ENCODE measurements at places on chromosomes 5 and 9.

- DNase-seq: no peak
Observed at GRCh38 chr9:2602704-2603116, 18.9 kb upstream of the VLDLR start.

- DNase-seq: no peak
Observed at GRCh38 chr5:59832577-59833301, 60.8 kb downstream of the PDE4D start.

DNA sequence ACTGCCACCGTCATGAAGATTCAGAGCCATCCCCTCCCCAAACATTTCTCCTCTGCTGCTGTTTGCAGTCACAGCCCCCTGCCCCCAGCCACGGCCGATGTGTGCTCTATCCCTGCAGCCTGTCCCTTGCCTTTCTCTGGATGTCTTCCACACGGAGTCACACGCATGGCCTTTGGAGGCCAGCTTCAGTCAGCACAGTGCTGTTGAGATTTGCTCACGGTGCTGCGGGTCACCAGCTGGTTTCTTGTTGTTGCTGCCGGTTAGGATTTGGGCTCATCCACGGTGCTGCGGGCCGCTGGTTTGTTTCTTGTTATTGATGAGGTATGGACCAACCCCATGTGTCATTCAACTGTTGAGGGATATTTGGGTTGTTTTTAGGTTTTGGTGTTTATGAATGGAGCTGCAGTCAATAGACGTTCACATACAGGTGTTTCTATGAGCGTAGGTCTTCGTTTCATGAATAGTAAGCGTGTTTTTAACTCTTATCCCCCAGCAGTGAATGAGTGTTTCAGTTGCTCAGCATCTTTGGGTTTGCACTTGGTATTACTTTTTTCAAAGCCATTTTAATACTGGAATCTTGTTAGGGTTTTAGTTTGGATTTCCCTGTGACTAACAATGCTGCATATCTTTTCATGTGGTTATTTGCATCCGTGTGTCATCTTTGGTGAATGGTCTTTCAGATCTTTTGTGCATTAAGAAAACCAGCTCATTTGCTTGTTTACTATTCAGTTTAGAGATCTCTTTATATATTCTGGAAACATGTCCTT, 57.6 kb downstream of the AHRR start:
- DNase-seq: peak; percentile 45

DNA sequence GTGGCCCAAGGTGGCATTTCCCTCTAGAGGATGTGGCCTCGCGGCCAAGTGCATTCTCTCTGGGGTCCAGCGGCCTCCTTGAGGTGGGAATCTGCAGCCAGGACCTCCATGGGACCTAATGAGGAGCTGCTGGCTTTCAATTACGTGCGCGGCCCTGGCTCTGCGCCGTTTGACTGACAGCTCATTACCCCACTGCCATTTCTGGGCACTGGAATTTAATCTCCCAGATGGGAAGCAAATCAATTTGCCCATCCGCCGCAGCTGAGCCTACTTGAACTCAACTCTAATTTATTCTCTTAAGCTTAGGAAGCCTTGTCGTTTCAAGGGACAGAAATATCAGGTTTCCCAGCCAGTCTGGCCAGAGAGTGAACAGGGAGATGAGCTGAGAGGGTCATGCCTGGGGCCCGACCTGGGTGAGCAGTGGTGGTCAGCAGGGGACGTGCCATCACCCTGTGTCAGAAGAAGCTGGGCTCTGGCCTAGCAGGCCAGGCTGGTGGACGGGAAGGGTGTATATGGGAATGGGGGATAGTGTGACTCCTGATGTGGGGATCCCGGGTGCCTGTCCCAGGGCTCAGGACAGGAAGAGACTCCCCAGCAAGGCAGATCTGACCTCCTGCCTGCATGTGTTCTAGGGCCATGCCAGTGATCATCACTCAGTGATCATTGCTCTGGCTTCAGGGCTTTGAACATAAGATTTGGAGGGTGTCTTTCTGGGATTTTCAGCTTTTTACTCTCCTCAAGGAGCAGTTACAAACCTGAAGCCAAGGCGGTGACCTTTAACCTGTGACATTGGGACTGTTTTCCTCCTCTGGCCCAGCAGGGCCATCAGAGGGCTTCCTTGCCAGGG, 69.7 kb downstream of the MACROH2A1 start:
- no peak for DNase-seq

- no peak for DNase-seq
Observed at GRCh38 chr5:33271606-33272005, 169.2 kb upstream of the TARS1 start.

DNA sequence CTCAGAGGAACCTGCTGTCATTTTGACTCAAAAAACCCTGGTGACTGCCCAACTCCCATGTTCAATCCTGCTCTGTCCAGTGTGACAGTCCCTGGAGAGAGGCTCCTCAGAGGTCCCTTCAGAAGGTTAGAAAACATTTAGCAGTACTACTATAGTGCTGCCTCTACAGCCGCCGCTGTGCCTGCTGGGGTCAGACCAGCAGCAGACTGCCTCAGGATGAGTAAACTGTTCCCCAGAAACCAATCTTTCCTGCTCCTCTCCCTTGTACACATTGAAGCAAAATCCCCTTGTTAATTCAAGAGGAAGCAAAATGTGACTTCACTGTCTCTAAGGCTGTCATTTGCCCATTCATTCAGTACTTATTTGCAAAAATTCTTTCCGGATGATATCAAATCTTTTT, 94.8 kb upstream of the SMARCA2 start:
- DNase-seq: no peak

- DNase-seq: peak; percentile 53
Observed at GRCh38 chr5:43227655-43228054, 35.6 kb downstream of the NIM1K start.

DNA sequence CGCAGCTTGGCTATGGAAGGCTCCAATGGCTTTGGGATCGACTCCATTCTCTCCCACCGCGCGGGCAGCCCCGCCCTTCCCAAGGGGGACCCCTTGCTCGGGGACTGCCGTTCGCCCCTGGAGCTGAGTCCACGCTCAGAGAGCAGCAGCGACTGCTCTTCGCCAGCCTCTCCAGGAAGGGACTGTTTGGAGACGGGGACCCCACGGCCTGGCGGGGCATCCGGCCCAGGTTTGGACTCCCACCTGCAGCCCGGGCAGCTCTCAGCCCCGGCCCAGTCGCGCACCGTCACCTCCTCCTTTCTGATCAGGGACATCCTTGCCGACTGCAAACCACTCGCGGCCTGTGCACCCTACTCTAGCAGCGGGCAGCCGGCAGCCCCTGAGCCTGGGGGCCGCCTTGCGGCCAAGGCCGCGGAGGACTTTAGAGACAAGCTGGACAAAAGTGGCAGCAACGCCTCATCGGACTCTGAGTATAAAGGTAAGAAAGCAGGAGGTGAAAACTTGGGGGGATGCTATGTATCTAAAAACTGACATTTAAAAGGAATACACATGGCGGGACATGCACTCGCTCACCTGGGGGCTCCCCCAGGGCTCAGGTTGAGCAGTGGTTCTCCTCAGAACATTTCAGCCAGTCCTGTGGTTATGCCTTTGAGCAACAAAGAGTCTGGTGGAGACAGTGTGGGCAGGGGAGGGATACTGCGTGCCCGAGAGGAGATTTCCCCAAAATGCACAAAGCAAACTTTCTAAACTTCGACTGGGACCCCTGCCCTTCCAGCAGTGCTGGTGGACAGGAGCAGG, 579 bp downstream of the BARHL1 start:
- DNase-seq: no peak

DNA sequence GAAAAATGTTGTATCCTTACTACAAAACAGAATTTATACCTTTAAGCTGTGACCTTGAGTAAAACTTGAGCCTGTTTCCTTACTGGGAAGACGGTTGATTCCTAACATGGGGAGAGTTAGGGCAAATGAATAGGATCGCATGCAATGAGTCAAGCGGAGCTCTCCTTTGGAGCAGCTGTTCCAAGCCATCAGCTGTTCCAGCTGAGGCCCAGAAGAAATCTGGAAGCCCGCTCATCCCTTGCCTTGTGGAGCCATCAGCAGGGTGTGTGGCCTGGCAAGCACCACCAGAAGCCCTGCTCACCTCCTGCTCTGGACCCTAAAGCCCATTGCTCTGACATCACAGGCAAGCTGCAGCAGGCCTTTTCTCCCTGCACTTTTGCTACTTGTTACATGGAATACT, 8.0 kb downstream of the KIAA1191 start:
- DNase-seq: no peak

DNA sequence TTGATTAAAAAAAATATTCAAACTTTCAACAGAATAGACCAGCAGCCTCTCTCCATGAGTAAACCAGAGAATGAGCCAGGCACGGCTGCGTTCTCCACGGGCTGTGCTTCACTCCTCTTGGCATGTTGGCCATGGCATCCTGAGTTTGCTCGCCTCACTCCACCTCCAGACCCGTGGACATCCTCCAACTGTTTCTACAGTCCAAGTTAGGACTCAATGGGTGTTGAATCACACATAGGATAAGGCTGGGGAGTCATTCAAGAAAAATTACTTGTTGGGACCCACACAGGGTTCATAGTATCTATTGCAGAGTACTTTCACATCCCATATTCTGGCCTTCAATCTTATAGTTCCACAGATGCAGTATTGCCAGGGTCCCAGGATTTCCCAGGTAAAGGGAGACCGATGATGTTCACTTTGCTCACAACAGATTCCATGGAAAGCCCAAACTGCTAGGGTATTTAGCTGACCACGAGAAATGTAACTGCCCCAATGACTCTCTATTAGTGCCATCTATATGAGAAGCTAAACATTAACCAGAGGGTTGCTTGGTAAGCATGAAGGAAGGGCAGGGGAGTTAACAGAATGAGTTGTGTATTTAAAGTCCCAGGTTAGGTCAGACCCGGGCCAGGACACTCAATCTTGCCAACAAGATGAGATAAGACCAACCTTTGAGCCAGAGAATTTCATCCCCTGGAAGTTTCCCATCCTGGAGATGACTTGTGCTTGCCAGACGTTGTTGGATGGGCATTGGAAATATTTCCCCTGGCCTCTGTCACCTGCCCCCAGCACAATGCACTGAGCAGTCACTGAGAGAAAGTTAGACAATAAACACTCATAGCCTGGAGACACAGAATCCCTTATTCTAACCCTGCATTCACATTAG, 19.7 kb upstream of the GDA start:
- no peak for DNase-seq

- DNase-seq: peak; percentile 45
Observed at GRCh38 chr5:44536650-44537260, 147.5 kb upstream of the FGF10 start.

- DNase-seq: peak; percentile 58
Observed at GRCh38 chr5:14928661-14929060, 57.1 kb upstream of the ANKH start.

GRCh38 chr5:87074934-87075541, 192.6 kb upstream of the RASA1 start:
- no peak for DNase-seq

DNA sequence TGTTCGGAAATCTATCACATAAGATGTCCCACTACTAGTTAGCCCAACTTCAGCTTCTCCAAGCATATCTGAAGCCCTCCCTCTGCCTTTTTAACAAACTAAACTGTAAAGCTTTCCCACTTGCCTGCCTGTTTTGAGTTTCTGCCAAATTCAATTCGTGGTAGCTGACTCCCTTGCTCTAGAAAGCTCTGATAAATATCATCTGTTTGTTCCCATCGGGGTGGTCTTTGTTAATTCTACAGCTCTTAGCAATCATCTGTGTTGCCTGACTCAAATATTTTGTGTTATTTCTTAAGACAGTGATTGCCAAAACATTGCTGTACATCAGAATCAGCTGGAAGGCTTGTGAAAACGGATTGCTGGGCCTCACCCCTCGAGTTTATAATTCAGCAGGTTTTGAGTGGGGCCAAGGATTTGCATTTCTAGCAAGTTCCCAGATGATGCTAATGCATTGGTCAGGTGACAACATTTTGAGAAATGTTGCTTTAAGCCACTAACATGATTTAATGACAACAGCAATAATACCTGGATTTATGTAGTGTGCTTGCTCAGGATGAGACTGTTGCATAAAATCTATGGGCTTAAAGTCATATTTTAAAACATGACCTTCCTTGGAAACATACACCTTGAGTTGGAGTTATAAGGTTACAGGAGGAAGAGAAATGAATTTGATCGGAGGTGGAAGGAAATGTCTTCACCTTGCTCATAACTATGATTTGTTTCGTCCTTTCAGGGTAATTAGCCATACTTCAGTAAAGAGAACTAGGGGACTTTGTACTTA, 631.9 kb downstream of the PSAT1 start:
- no peak for DNase-seq

- DNase-seq: no peak
Observed at GRCh38 chr5:63820577-63820976, 141.7 kb downstream of the HTR1A start.

DNA sequence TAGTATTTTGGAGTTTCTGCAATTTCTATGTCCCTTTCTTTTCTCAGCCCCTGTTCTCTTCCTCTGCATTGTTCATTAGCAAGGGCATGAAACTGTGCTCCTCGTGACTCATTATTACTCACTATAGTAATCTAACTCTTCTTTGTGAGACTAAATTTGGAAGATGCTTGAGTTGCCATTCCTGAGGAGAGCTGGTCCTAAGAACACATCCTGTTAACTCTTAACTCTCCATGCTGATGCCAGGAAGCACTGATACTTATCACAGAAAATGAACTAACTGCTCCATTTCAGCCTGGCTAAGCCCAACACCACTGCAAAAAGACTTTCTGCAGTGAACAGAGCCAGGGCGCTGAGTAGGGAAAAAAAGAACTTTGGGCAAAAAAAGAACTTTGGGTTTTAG, 10.6 kb upstream of the CSNK1A1 start:
- DNase-seq: peak; percentile 98

- DNase-seq: no peak
Observed at GRCh38 chr5:92599217-92599810, 981.7 kb downstream of the NR2F1-AS1 start.

DNA sequence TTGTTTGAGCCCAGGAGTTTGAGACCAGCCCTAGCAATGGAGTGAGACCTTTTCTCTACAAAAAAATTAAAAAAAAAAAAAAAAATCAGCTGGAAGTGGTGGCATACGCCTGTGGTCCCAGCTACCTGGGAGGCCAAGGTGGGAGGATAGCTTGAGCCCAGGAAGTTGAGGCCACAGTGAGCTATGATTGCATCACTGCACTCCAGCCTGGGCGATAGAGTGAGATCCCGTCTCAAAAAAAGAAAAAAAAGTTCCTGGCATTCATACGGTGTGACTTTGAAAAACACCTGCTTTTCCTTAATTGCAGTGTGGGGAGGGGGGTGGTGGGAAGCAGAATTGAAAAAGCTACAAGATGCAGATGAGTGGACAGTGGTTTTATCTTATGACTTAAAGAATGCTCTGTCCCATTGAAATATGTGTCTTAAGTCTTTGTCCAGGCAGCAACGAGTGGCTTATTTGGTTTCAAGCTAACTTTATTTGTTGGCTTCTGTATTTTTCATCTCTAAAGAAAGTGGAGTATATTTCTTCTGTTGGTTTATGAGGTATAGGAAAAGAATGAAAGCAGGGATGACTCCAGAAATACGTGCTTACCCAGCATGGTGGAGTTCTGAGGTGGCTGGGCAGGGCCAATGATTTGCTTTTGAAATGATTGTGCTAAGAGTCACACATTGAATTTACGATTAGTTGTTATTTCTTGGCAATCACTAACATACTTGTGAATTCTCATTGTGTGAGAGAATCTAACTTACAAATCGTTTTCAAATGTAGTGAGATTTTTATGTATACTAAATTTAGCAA, 27.8 kb downstream of the ROPN1L start:
- DNase-seq: no peak
